Stimulated activated CD4-positive, alpha-beta T cell treated with anti-CD3 and anti-CD28 coated beads, Interleukin-4, amount 100 ng/mL, for 1 hour (primary cell): ENCODE measurements at places on chromosomes 7 and 10.

DNA sequence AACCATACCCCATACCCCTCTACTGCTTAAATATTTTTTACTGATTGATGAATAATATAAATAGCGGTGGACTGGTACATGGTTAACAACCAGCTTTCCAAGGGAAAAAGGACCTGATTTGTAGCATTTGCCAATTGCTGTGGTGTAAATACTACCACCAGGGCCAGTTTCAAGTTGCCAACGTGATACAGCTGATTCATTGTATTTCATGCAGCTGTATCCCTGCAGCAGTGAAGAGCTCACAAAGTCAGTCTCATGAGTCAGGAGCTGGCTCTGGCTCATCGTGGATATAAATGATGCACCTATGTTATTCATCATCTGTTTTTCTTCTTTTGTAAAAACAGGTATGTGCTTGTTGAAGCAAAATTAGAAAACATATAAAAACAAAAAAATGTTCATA lies 15.2 kb downstream of the CALML5 start:
- no peak for DNase-seq

GRCh38 chr10:3570131-3570729 lies 214.8 kb downstream of the KLF6 start:
- DNase-seq: no peak

- DNase-seq: no peak
Observed at GRCh38 chr10:26685441-26685840, 12.1 kb upstream of the PDSS1 start.

DNA sequence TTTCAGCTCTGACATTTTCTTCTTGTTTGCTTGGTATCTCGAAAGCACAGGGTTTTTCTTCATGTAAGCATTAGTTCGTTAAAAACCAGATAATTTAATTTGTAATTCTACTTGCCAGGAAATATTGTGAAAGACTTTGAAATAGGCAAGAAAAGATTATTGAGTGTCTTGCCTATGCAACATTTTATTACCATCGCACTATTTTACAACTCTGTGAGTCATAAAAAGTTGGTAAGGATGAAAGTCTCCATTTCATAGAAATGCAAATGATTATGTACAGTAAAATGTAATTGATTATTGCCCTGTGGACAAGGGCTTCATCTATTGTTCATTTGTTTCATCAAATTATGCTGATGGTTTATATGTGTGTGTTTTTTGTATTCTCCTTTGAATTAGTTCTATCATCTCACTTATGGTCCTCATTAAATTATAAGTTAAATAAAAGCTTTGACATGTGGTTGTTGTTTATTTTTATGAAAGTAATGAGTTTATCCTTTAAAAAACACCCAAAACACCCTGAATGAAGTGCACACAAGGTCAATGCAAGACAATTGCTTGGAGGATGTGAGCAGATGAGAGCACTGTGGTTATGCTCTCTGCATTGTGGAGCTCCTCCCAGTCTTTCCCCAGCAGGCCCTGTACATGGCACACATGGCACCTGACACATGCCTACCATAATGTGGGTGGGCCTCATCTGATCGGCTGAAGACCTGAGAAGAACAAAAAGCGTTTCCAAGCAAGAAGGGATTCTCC lies 230.8 kb downstream of the CXCL12 start:
- no peak for DNase-seq

DNA sequence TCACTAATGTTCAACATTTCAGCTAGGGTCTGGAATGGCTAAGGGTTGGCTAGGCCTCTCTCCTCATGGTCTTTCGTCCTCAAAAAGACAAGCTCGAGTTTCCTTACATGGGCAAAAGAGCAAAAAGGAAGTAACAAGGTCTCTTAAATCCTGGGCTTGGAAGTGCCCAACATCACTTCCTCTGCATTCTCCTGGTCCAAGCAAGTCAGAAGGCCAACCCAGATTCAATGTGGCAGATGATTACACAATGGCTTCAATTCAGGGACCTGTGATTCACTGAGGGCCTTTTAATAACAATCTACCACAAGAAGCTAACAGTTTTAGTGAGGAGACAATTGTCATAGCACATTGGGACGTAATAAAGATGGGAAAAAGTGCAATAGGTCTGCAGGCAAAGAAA lies 4.4 kb upstream of the NUP205 start:
- no peak for DNase-seq

DNA sequence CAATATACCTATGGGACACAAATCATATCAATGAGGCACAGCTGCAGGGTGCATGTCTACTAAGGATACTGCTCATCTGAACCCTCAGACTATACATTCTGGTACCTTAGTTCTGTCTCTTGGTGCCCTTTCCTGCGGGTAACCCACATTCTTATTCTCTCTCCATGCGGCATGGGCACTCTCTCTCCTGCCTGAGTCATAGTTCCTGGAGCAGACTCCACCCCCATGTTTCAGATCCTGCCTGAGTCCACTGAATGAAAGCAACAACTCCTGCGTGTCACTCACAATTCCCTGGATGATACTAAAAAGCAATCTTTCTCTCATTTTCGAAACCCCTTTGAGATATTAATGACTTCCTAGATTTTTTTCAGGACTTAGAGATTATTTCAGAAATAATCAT lies 653.1 kb upstream of the C7orf33 start:
- no peak for DNase-seq

GRCh38 chr10:60044971-60045370 lies 138.6 kb upstream of the CCDC6 start:
- DNase-seq: no peak

- DNase-seq: no peak
Observed at GRCh38 chr7:23284871-23285270, 14.3 kb upstream of the MALSU1 start.
